Pancreas (tissue), 10 donors: ENCODE measurements at places on chromosomes 16 and 17. TPM values are rescaled to one million over a fixed set of nuclear protein-coding genes. Genes with fewer than 3 reads are reported as not detected.

GRCh38 chr16:74899816-74900215 lies 85.1 kb downstream of the WDR59 start:
- H3K27ac ChIP-seq = no peak overlapping the region
- H3K27me3 ChIP-seq = no peaks in the 10 kb centered on the region
- no peak overlapping the region for H3K4me3 ChIP-seq
- H3K36me3 ChIP-seq = peaks cover 6% of the 10 kb centered on the region
- peaks cover 12% of the 10 kb centered on the region for H3K4me1 ChIP-seq

- no peak overlapping the region for H3K27ac ChIP-seq
- H3K36me3 ChIP-seq = no peaks in the 10 kb centered on the region
- no peaks in the 10 kb centered on the region for H3K4me1 ChIP-seq
- no peaks in the 10 kb centered on the region for H3K27me3 ChIP-seq
- DNase-seq = no peak
These were observed 104.7 kb downstream of the UTP18 start for GRCh38 chr17:51365090-51365489.

DNA sequence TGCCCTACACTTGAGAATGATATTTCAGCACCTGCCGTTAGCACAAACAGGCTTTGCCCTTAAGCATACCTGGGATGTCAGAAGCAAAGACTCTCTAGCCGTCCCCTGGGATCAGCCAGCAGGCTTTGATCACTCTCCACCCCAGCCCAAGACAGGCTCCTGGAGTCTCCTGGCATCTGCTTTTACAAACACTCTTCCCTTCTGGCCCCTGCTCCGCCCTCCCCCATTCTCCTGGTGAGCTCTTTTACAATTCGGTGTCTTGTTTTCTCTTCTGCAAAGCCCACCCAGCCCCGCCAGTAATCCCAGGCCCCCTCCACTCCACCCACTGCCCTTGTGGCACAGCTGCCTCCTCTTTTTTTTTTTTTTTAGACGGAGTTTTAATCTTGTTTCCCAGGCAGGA lies 50.4 kb downstream of the KATNIP start:
- H3K27me3 ChIP-seq = no peaks in the 10 kb centered on the region
- H3K4me1 ChIP-seq = no peaks in the 10 kb centered on the region
- H3K4me3 ChIP-seq = no peak overlapping the region
- no peak overlapping the region for H3K27ac ChIP-seq

CNEP1R1 gene
- total RNA-seq = 6.8 TPM

NHLRC4 gene
- total RNA-seq = not detected
